DND-41 (cell line): ENCODE measurements at places on chromosomes 6 and 20.

GRCh38 chr20:11331096-11331495 is 586.6 kb upstream of the BTBD3 start:
- H3K4me3 ChIP-seq = no peak overlapping the region
- no peak for DNase-seq
- H3K4me1 ChIP-seq = no peaks in the 10 kb centered on the region
- H3K27ac ChIP-seq = no peak overlapping the region
- no peaks in the 10 kb centered on the region for H3K27me3 ChIP-seq

DNA sequence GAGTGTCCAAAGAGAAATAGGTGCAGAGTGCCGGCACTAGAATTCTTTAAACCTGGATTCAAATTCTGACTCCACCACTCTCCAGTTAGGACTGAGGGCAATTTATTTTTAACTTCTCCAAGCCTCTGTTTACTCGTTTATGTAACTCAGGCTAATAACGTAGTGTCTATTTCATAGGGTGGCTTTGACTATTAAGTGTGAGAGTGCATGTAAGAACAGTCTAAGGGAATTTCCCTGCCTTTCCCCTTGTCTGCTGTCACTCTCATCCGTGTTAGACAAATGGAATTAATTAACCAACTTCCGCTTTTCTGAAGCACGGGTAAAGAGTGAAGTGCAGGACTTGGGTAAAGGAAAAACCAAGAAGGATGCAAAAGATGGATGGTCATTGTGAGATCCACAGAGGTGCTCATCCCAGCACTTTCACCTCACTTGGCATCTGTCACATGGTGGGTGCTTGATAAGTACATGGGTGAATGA is 4.1 kb upstream of the ZKSCAN8 start:
- peak overlapping the region; percentile 83 for H3K4me3 ChIP-seq
- peaks cover 23% of the 10 kb centered on the region for H3K36me3 ChIP-seq
- no peaks in the 10 kb centered on the region for H3K27me3 ChIP-seq
- H3K27ac ChIP-seq = peak overlapping the region; percentile 99
- H3K4me1 ChIP-seq = peaks cover 75% of the 10 kb centered on the region

GRCh38 chr6:66199171-66199570 is 492.1 kb upstream of the EYS start:
- H3K27ac ChIP-seq = no peak overlapping the region
- no peak overlapping the region for H3K4me3 ChIP-seq
- H3K4me1 ChIP-seq = no peaks in the 10 kb centered on the region
- H3K36me3 ChIP-seq = no peaks in the 10 kb centered on the region
- no peaks in the 10 kb centered on the region for H3K27me3 ChIP-seq

GRCh38 chr6:63816401-63816981 is 180.9 kb downstream of the PHF3 start:
- no peak overlapping the region for H3K27ac ChIP-seq
- no peak for DNase-seq
- H3K4me1 ChIP-seq = no peaks in the 10 kb centered on the region
- no peaks in the 10 kb centered on the region for H3K36me3 ChIP-seq
- no peaks in the 10 kb centered on the region for H3K27me3 ChIP-seq

DNA sequence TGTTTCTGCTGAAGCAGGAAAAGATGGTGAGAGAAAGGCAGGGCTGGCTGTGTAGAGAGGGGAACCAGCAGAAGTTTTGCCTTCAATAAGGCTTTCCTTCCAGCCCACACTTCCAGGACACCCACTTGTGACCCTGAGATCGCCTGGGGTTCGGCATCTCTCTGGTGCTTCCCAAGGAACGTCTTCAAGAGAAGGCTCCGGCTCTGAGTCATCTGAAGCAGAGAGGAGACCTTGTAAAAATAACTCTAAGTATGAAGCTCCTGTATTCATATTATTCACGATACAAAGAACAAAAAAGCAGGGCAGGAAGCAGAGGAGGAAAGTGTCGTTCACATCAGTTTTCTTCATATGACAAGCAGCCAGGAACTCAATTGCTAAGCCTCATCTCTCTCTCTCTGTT is 95.4 kb upstream of the MRPS10 start:
- H3K27me3 ChIP-seq = no peaks in the 10 kb centered on the region
- H3K36me3 ChIP-seq = 0 out of 2 replicates have a peak, but pooled peaks cover 4% of the 10 kb centered on the region
- no peaks in the 10 kb centered on the region for H3K4me1 ChIP-seq
- no peak for DNase-seq
- H3K4me3 ChIP-seq = no peak overlapping the region

- H3K36me3 ChIP-seq = no peaks in the 10 kb centered on the region
- no peaks in the 10 kb centered on the region for H3K27me3 ChIP-seq
- H3K27ac ChIP-seq = no peak overlapping the region
Measured at GRCh38 chr6:24554474-24554873, 59.7 kb downstream of the ALDH5A1 start.

- no peak overlapping the region for H3K27ac ChIP-seq
- H3K4me3 ChIP-seq = no peak overlapping the region
- H3K36me3 ChIP-seq = peaks cover 50% of the 10 kb centered on the region
- peaks cover 29% of the 10 kb centered on the region for H3K4me1 ChIP-seq
- DNase-seq = no peak
- H3K27me3 ChIP-seq = no peaks in the 10 kb centered on the region
Measured at GRCh38 chr20:32404017-32404416, 45.9 kb downstream of the ASXL1 start.

DNA sequence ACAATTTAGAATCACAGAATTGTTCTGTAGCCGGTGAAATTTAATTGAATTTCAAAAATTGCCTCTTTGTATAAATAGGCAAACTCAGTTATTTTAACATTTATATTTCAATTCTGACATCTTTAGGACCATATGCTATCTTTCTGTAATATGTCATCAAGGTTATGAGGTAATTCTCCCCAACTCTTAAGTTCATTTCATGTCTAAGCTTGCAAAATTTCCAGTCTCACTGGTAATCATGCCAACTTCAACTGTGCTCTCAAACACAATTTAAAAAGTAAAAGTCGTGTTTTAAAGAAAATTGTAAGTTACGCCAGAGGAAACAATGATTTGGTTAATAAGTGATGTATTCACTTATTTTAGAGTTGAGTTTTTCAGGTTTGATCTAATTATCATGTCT is 1.4 kb downstream of the NCOA7 start:
- no peaks in the 10 kb centered on the region for H3K27me3 ChIP-seq
- H3K4me1 ChIP-seq = peaks cover 41% of the 10 kb centered on the region
- no peak for DNase-seq
- H3K36me3 ChIP-seq = no peaks in the 10 kb centered on the region
- H3K27ac ChIP-seq = no peak overlapping the region
- H3K4me3 ChIP-seq = peak overlapping the region; percentile 64

DNA sequence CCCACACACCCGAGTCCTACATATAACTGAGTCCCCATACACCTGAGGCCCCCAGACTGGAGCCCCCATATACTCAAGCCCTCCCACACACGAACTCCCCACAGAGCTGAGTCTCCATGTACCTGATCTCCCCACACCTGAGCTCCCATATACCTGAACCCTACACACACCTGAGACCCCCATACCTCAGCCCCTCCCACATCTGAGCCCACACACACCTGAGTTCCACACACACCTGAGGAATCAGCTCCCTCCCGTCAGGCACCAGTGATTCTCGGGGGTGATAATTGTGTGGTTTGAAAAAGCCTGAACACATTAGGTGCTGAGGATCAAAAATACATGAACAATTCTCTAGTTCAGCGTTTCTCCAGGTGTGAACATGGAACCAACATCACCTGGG is 15.4 kb downstream of the PFDN4 start:
- peaks cover 7% of the 10 kb centered on the region for H3K36me3 ChIP-seq
- no peak overlapping the region for H3K4me3 ChIP-seq
- H3K27ac ChIP-seq = no peak overlapping the region
- DNase-seq = no peak

DNA sequence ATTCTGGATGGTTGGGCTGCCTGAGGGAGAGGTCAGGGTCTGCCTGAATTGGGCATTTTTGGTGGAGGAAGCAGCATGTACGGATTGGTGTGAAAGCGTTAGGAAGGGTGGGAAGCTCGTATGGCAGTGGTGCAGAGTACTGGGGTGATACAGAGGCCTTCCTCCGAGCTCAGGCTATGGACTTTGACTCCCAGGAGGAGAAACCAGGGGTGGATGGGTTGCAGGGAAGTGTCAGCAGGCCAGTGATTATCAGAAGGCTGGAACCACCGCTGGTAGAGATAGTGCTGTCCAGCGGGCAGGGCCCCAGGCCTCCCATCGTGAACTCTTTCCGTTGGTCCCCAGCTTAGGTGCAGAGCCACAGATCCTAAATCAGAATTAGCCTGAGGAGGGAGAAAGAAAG is 5.3 kb downstream of the WFDC5 start:
- DNase-seq = no peak
- H3K27me3 ChIP-seq = peaks cover 7% of the 10 kb centered on the region
- H3K4me1 ChIP-seq = no peaks in the 10 kb centered on the region
- no peaks in the 10 kb centered on the region for H3K36me3 ChIP-seq

GRCh38 chr6:75450903-75451302 is 42.7 kb downstream of the FILIP1 start:
- no peaks in the 10 kb centered on the region for H3K27me3 ChIP-seq
- no peak overlapping the region for H3K27ac ChIP-seq
- H3K36me3 ChIP-seq = no peaks in the 10 kb centered on the region
- no peak overlapping the region for H3K4me3 ChIP-seq
- no peaks in the 10 kb centered on the region for H3K4me1 ChIP-seq

GRCh38 chr6:19851241-19852089 is 14.3 kb downstream of the ID4 start:
- H3K27ac ChIP-seq = no peak overlapping the region
- DNase-seq = no peak
- H3K36me3 ChIP-seq = no peaks in the 10 kb centered on the region
- H3K4me1 ChIP-seq = no peaks in the 10 kb centered on the region
- H3K27me3 ChIP-seq = no peaks in the 10 kb centered on the region

DNA sequence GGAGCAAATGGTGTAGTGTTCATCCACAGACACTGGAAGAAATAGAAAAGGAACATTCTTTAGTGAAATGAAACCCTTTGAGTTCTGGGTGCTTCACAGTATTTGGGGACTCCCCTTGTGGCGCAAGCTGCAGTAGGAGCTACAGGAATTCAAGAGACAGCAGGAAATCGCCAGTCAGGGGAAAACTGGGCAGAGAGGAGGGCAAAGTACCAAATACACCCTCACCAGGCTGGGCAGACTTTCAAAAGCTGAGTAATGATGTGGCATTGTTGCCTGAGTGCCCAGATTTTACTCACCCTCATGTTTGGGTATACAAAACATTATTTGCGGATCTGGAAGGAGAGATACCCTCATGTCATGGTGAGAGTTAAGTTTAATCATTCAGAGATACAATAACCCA is 97.9 kb downstream of the SOD2 start:
- no peak overlapping the region for H3K4me3 ChIP-seq
- peaks cover 6% of the 10 kb centered on the region for H3K27me3 ChIP-seq
- no peaks in the 10 kb centered on the region for H3K4me1 ChIP-seq
- DNase-seq = no peak
- no peak overlapping the region for H3K27ac ChIP-seq

DNA sequence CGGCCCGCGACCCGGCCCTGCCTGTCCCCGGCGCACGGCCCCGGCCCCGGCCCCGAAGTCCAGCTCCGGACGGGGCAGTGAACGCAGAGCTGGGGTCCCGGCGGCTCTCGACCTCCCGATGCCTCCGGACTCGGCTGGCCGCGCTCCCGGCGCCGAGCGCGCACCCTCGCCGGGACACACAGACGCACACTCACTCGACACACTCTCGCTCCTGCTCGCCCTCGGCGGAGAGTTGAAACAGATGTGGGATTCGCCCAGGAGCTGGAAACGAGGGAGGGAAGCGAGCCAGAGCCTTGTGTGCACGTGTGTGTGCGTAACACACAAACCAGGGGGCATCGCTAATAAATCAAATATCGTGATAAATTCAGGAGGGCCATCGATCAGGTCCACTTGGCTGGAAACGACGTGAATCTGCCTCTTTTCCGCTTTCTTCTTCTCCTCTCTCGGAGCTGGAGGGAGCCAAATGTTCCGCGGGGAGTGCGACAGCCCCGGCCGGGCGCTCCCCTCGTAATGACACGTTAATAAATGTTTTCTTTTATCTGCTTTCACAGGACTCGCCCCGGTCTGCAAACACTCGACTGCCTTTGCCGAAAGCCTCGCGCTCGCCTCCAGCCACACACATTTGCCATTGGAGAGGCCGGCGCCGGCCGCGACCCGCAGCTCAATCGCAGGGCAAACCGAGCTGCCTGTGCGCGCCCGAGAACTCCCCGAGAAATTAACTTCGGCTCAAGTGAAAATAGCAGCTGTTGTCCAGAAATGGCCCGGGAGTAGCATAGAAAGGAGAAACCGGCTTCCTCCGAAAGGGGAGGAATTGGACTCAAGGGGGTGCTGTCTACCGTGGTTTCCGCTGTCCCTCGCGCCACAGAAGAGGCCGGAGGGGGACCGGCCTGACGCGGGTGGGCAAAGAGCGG is 828 bp upstream of the SULF2 start:
- H3K27me3 ChIP-seq = peaks cover 9% of the 10 kb centered on the region
- no peak for DNase-seq
- H3K4me1 ChIP-seq = no peaks in the 10 kb centered on the region

DNA sequence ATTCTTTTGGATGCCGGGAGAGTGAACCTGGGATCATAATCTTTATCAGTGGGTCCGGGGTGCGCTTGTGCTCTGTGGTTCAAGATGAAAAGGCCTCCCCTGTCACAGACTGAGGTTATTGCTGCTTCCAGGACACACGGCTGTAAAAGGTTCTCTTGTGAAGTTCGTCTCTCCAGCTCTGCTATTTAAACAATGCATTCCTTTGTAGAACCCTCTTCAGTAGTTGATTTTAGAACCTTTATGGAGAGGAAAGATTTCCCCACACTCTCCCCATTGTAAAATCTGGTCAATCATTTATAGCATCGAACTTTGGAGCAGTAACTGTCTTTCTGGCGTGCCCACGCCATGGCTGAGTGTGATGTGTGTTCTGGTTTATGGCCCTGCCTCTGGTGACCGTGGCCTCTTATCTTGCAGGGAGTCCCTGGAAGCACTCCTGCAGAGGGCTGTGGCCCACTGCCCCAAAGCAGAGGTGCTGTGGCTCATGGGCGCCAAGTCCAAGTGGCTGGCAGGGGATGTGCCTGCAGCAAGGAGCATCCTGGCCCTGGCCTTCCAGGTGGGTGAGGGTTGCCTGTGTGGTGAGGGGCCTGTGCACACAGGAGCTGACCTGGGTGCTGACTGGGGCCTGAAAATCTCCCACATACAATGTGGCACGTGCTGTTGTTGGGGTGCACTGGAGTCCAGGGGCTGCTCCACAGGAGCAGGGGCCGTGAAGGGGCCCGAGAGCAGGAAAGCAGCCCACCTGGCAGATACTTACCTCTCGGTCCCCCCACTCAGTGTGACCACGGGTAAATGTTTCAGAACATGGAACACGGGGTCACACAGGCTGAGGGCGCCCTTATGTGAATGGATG is 11.6 kb upstream of the C20orf204 start:
- no peaks in the 10 kb centered on the region for H3K27me3 ChIP-seq
- H3K4me3 ChIP-seq = no peak overlapping the region
- no peak for DNase-seq

DNA sequence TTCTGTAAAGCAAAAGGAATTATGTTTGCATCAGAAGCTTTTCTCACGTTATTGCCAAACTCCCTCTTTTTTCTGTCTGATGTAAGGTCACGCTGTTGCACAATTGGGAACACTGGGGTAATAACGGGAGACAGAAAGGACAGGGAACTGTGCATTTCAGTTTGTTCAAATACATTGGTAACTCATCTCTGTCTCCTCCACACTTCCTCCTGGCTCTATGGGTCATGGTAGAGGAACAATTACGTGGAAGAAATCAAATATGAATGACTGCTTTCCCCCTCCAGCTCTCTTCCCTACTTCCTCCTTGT is 132.2 kb upstream of the TNFAIP3 start:
- no peaks in the 10 kb centered on the region for H3K27me3 ChIP-seq
- 0 out of 2 replicates have a peak overlapping the region, but pooled peaks have one; percentile 5 for H3K4me3 ChIP-seq
- no peak for DNase-seq
- no peaks in the 10 kb centered on the region for H3K36me3 ChIP-seq
- H3K27ac ChIP-seq = peak overlapping the region; percentile 97
